Adrenal gland (tissue), 19 donors: ENCODE measurements at places on chromosomes 1 and 21. TPM values are rescaled to one million over a fixed set of nuclear protein-coding genes. Genes with fewer than 3 reads are reported as not detected.

DNA sequence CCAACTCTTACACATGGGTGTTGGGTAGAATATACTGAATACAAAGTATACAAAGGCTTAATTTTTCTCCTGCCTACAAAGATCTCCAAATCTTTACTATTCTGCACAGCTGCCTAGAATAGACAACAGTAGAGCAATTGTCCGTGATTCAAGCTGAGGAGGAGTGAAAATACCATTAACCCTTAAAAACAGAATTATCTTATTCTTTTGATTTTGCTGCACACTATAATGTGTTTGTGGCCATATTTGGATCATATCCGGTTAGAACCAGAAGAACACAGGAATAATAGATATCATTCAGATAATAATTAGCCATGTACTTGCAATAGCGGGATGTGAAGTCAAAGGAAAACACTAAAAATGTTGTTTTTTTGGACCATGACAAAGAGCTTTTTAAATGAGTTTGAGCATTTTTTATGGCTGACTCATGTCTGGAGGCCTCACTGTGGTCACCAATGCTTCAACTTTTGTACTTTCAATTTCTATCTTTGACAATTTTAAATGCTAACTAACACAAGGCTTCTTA lies 197.6 kb upstream of the FOXD3 start:
- no peak overlapping the region for H3K4me3 ChIP-seq
- no peak for DNase-seq
- no peaks in the 10 kb centered on the region for H3K36me3 ChIP-seq
- peaks cover 4% of the 10 kb centered on the region for H3K27me3 ChIP-seq
- H3K27ac ChIP-seq, result no peak overlapping the region
- no peaks in the 10 kb centered on the region for H3K4me1 ChIP-seq

GRCh38 chr1:51294566-51295184 lies 35.7 kb downstream of the TTC39A start:
- no peaks in the 10 kb centered on the region for H3K27me3 ChIP-seq
- no peak overlapping the region for H3K4me3 ChIP-seq
- H3K4me1 ChIP-seq, result no peaks in the 10 kb centered on the region
- peak; percentile 11 for DNase-seq
- H3K36me3 ChIP-seq, result no peaks in the 10 kb centered on the region

Gene OR2T29
- total RNA-seq, result not detected

DNA sequence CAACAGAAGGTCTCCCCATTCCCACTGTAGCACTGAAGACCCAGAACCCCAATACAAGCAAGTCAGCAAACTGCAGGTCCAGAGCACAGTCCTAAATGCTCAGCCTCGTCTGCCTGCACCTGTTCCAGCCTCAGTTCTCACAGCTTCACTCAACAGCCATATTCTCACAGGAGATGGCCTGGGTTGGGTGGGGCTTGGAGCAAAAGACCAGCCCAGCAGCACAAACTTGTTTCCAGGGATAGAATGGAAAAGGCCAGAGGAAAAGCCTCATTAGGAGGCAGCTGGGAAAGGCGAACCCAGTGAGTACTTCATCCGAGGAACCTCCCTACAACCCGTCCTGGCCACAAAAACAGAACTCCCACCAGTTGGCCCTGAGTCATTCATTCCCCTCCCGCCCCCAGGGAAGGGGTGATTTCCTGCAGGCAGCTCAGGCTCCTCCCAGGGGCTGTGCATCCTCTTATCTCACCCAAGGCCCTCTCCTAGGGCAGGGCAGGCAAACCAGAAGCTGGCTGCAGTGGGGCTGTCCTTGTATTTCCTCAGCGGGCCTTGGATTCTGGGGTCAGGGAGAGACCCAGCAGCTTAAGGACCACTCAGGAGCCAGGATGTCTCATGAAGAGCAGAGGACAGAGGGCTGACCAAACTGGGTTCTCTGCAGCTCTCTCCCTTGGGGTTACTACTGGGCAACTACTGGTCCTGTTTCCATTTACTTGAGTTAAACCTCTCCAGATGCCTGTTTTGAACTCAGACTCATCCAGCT lies 7.4 kb upstream of the MPL start:
- peak; percentile 86 for DNase-seq
- no peak overlapping the region for H3K4me3 ChIP-seq
- no peaks in the 10 kb centered on the region for H3K27me3 ChIP-seq

Gene TDRD5
- total RNA-seq, result 0.17 TPM

- no peak overlapping the region for H3K27ac ChIP-seq
- no peaks in the 10 kb centered on the region for H3K4me1 ChIP-seq
- H3K4me3 ChIP-seq, result no peak overlapping the region
- H3K36me3 ChIP-seq, result no peaks in the 10 kb centered on the region
- no peak for DNase-seq
Measured at GRCh38 chr1:86648255-86648654, 56.1 kb upstream of the SH3GLB1 start.

Gene LRRIQ3
- total RNA-seq, result 2.7 TPM

DNA sequence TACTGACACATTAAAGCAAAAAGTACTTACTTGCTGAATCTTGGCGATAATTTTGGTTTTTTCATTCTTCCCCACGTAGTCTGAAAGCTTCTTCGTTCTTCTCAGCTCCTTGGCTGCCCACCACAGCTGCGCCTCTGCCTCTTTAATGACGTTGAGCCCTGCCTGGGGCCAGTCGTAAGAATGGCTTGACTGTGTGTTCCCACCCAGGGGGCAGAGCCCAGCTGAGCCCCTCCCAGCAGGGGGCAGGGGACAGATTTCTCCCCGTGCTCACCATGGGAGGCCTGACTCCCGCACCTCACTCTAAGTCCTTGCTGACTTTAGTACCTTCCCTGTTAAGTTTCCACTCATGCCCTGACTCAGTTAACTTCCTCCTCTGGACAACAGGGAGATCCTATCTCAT lies 9.0 kb downstream of the CFAP298 start:
- no peak overlapping the region for H3K27ac ChIP-seq
- H3K4me3 ChIP-seq, result no peak overlapping the region
- DNase-seq, result no peak
- H3K27me3 ChIP-seq, result no peaks in the 10 kb centered on the region

GRCh38 chr1:206456577-206457370 lies 13.5 kb upstream of the IKBKE start:
- H3K27me3 ChIP-seq, result no peaks in the 10 kb centered on the region
- no peak overlapping the region for H3K27ac ChIP-seq
- DNase-seq, result no peak
- H3K36me3 ChIP-seq, result no peaks in the 10 kb centered on the region
- no peak overlapping the region for H3K4me3 ChIP-seq
- no peaks in the 10 kb centered on the region for H3K4me1 ChIP-seq

DNA sequence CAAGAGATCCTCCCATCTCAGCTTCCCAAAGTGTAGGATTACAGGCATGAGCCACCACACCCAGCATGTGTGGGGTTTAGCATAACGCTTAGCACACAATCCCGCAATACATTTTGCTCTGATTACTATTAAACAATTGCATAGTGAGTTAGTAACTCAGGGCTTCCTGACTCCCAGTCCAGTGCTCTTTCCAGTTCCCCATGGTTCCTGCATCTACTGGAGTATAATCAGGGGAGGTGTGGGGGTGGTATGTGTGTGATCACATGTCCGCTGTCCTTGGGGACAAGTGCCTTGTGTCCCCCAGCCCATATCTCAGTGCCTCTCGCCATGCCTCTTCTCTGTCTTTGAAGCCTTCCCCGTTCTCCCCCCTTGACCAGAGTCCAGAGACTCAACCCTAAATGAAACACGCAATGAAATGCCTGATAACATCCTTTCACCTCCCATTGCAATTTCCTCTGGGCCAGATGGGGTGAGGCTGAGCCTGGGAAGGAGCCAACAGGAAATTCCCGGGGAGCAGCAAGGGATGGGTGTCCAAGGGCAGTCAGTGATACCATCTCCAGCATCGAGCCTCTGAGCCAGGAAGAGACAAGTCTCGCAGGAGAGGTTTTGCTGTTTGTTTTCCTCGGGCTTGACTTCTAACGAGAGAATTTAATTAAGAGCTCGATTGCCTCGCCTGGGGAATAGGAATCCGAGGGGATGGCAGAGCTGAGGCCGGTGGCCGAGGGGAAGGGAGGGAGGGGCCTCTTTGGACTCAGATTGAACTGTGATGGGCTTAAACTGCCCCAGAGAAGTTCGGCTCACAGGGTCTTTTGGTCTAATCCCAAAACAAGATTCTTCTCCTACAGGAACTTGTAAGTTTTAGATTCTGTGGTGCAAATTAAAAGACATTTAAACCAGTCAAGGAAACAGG lies 7.7 kb upstream of the HTR1D start:
- peak; percentile 10 for DNase-seq
- no peak overlapping the region for H3K4me3 ChIP-seq
- H3K27me3 ChIP-seq, result no peaks in the 10 kb centered on the region

Gene MRPS15
- total RNA-seq, result 49.8 TPM

GRCh38 chr1:94182191-94182590 lies 55.2 kb downstream of the ARHGAP29 start:
- H3K27me3 ChIP-seq, result no peaks in the 10 kb centered on the region
- no peaks in the 10 kb centered on the region for H3K36me3 ChIP-seq
- no peaks in the 10 kb centered on the region for H3K4me1 ChIP-seq
- no peak overlapping the region for H3K4me3 ChIP-seq

- no peaks in the 10 kb centered on the region for H3K4me1 ChIP-seq
- H3K36me3 ChIP-seq, result peaks cover 12% of the 10 kb centered on the region
- no peaks in the 10 kb centered on the region for H3K27me3 ChIP-seq
- no peak overlapping the region for H3K4me3 ChIP-seq
Measured at GRCh38 chr1:193031431-193031830, 27.7 kb downstream of the UCHL5 start.

Gene ABCD3
- 34.5 TPM for total RNA-seq

Gene CDC42BPA
- 32.8 TPM for total RNA-seq

DNA sequence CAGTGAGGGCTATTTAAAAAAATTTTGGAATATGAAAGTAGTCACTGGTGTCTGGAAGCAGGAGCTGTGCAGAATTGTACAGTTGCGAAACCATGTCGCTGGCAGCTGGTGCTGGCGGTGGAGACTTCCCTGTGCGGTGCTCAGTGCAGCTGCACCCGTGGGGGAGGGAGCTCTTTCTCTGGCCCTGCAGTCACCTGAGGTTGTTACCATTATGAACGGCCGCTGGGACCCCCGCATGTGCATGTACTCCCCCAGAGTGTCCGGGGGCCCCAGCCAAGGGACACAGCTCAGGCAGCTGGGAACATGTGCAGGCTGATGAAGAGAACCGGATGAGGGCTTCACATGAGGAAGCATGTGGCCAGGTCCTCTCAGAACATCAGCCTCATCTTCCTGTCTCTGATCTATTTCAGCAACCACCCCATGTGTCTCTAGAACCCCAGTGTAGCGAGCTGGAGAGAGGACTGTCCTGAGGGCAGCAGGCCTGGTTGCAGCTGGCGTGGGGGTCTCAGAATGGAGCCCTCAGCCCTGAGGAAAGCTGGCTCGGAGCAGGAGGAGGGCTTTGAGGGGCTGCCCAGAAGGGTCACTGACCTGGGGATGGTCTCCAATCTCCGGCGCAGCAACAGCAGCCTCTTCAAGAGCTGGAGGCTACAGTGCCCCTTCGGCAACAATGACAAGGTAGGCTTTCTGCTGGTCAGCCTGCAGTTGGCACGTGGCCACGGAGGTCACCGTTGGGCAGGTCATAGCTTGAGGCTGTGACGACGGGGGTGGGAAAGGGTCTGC lies at the start of gene TRPM2:
TRPM2 (plus strand) TSS at position 431 of the 780 bp plus-strand sequence; CDS start at position 511, 80 bp downstream.
- no peak within 1 kb of the TSS for H3K4me3 ChIP-seq
- DNase-seq, result peak; percentile 54

DNA sequence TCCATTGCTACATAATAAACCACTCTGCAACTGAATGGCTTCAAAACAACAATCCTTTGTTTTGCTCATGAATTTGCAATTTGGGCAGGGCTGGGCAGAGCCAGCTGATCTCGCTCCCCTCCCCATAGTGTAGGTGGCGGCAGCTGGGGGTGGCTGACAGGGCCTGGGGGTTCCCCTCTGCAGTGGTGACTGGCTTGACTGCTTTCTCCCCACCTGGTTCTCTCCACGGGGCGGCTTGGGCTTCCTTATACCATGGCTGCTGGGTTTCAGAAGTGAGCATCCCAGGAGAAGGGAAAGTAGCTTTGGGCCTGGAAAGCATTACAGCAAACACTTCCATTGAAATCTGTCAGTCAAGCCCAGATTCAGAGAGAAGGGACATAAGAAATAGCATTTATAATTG lies 129.7 kb upstream of the ZBTB40 start:
- H3K4me3 ChIP-seq, result no peak overlapping the region
- no peak overlapping the region for H3K27ac ChIP-seq
- no peaks in the 10 kb centered on the region for H3K36me3 ChIP-seq
- H3K27me3 ChIP-seq, result no peaks in the 10 kb centered on the region
- peaks cover 14% of the 10 kb centered on the region for H3K4me1 ChIP-seq
- DNase-seq, result peak; percentile 9

Gene KDM5B
- 26.8 TPM for total RNA-seq

DNA sequence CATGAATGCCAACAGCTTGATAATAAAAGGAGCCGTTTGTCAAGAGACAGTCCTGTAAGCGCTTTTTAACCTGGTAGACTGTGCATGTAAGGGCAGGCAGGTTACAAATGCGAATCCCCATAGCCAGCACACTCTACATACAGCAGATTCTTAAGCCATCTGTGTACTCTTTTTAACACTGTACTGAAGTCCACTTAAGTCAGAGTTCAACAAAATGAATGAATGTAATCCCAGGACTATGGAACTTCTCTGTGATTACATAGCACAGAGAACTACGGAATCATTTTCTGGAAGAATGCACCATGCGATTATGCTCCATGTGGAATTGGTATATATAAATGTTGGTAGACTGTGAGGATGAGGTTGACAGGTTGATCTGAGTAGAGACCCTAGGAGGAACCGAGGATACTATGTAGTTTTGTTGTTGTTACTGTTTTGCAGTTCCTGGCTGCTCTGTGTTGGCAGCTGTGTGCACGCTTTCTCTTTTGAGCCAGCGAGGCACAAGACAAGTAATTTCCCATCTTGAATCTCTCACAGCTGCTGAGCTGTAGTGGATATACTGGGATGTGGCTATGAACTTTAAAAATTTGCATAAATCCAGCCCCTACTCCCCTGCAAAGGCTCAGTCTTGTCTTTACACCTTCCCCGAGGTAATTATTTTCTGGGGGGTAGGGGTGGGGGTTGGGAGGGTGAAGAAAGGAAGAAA lies 21.9 kb downstream of the LRRC8D start:
- peak overlapping the region; percentile 96 for H3K27ac ChIP-seq
- H3K36me3 ChIP-seq, result no peaks in the 10 kb centered on the region
- DNase-seq, result peak; percentile 22
- H3K4me1 ChIP-seq, result peaks cover 12% of the 10 kb centered on the region
- H3K27me3 ChIP-seq, result no peaks in the 10 kb centered on the region
